ENCODE measurements at places on chromosomes 1 and 21.

GRCh38 chr1:98661544-98662355 lies at the start of gene SNX7:
Gene SNX7, plus strand, starts transcription at chr1:98661721. Its CDS starts 11 bp downstream, at chr1:98661732.
- DNase-seq: no peak

DNA sequence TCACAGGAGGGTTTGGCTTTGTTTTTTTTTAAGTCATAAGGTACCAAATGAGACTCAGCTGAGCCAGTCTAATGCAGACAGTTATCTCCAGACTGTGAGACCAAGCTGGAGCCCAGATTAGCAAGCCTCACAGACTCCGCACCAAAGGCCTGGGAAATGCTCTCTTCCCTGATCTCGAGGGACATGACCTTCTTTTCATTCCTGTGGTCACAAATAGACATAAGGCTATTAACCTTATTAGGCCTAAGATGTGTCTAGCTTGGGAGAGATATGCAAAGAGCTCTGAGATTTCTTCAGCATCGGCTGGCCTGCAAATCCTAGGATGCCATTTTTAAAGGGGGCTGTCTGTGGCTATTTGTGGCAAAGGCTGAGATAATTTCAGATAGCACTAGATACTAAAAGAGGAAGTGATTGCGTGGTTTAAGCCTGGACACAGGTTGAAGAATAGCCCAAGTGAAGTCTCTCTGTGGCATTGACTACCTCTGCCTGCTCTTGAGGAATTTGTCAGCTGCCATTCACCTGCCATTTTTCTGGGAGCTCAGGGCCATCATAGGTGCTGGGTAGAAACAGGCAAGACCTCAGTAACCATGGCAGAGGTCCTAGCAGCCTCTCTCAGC lies 301.3 kb downstream of the SIPA1L2 start:
- DNase-seq: no peak

DNA sequence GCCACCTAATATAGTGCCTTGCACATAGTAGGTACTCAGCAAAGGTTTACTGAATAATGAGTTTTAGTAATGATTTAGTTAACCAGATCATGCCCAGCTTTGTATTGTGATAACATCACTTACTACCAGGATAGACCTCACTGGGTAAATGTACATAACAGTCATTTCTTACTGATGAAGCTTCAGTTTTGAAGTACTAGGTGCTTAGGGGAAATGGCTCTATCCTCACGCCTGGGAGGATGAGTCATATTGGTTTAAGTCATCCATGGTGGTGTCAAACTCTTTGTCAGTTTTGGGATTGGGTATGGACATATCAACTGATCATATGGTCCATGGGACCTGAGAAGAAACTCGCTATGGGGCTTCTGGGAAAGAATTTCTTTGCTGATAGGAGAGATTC lies 90.6 kb upstream of the USP24 start:
- DNase-seq: no peak

DNA sequence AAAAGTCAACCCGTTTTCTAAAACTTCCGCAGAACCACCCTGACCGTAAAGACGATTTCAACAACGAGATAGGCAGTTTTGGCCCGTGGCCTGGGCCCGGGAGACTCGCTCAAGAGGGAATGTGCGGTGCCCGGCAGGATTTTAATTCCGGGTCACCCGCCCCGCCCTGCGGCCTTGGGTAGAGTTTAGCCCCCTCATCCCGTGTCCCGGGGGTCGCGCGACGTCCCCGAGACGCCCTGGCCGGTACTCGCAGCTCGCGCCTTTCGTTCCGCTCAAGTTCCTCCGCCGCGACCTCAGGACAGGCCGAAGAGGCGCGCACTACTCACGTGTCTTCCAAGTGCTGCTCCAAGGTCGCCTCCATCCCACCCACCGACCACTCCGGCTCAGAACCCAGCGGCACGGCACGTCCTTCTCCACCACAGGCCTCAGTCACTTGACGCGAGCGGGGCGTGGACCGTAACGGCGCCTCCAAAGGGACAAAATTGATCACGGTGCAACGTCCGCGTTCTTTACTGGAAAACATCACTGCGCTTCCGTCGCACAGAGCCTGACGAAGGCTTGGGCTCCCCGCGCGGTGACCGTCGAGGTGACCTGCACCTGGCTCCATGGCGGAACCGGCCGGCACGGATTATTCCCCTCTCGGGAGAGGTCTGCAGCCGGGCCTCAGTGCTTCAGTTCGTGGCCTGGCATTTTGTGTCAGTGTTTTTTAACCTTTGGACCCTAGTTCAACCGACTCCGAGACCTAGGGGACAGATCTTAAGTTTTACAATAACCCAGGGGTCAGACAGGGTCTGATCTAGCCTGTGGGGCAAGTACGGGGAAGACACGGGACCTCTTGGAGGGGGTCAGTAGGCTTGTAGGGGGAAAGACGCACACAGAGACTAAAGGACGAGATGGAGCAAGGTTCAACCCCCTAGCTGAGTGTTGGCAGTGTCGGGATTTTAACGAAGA lies at the start of gene LAMTOR5:
LAMTOR5 (minus strand) TSS at position 435 of the 951 bp plus-strand sequence; CDS start at position 361, 74 bp downstream.
- peak; percentile 97 for DNase-seq

DNA sequence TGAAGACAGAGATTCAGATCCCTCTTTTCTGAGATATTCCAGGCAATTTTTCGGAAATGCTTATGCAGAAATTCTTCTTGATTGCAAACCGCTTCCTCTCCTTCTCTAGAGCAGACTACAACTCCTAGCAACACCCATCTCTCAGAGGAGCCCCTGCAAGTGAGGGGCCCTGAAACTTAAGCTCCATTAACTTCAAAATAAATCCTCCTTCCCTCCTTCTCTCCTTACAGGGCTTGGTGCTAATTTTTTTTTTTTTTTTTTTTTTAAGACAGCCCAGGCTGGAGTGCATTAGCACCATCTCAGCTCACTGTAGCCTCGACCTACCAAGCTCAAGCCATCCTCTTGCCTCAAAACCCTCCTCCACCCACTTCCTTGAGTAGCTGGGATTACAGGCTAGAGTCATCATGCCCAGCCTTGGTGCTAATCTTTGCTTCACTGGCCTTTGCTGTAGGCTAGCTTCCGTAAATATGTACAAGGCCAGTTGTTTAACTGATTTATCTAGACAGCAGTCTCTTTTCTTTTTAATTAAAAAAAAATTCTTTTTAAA lies 30.2 kb upstream of the SFPQ start:
- no peak for DNase-seq

GRCh38 chr21:27026501-27026900 lies 59.6 kb upstream of the ADAMTS5 start:
- no peak for DNase-seq

DNA sequence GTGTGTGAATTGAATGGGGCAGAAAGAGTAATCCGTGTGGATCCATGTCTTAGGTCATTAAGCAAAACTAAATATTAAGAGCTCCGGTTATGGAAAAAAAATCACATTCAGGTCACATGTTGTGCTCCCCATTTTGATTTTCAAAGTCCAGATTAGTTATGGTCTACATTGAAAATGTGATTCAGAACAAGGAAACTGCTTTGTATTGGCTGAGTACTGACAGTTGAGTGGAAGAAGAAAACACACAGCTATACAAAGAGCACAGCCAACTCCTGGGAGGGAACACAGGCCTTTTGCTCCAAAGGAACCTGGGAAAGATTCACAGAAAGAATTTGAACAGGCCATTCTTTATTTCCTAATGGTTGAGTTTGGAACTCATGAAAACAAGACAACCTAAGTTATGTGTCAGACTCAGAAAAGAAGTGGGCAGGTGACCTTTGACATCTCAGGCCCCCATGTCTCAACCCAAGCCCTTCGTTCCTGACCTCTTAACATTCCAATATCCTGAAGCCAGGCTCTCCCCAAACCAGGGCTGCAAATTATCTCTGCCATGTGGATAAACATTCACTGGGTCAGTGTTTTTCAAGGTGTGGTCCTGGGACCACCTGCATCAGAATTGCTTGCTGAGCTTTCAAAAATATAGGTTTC lies 159.3 kb upstream of the LMO4 start:
- no peak for DNase-seq

DNA sequence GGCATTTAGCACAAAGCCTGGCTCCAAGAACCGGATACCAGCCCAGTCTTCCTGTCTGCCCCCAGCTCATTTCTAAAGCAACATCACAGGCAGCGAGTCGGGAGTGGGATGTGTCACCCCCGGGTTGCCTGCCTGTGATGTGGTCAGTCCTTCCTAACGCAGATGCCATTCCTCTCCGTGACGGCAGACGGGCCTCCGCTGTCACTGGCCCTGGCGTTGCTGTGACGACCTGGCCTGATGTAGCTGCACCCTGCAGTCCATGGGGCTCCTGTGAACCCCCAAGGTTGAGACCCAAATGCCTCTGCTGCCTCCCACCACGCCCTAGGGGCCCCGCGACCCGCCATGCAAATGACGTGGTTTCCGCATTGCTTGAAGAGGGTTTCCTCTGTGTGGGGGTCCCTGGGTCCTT lies 12.3 kb downstream of the TNFRSF1B start:
- DNase-seq: peak; percentile 55
